Pericardium fibroblast (primary cell): ENCODE measurements at places on chromosomes 2 and 18. TPM values are rescaled to one million over a fixed set of nuclear protein-coding genes. Genes with fewer than 3 reads are reported as not detected.

Gene DSEL
- total RNA-seq = 23.8 and 32.3 TPM in 2 replicates

Gene PEX13
- 11.7 and 25.8 TPM in 2 replicates for total RNA-seq

Gene FBXO36
- 1.8 and 1.9 TPM in 2 replicates for total RNA-seq

Gene MROH2A
- total RNA-seq = not detected in 2 replicates

Gene RGPD3
- 0.43 and 0.47 TPM in 2 replicates for total RNA-seq

Gene KRTCAP3
- total RNA-seq = 5.2 TPM in 1 of 2 replicates, not detected in the other

Gene SERPINB7
- 0.68 TPM in 1 of 2 replicates, not detected in the other for total RNA-seq

Gene IL1RL1
- total RNA-seq = 11.6 and 16.3 TPM in 2 replicates

Gene C2orf92
- not detected in 2 replicates for total RNA-seq

Gene SPATA3
- not detected in 2 replicates for total RNA-seq

Gene BCL11A
- total RNA-seq = 0.12 and 1.3 TPM in 2 replicates

Gene MYO3B
- not detected in 2 replicates for total RNA-seq

Gene SCTR
- total RNA-seq = not detected in 2 replicates

Gene UGT1A8
- not detected in 2 replicates for total RNA-seq

Gene C2orf72
- total RNA-seq = 0.09 and 0.70 TPM in 2 replicates

Gene ELOA2
- total RNA-seq = not detected in 2 replicates

Gene SERPINB2
- 0.47 and 2.2 TPM in 2 replicates for total RNA-seq

Gene RAB27B
- 0.93 and 1.9 TPM in 2 replicates for total RNA-seq

Gene SCYGR1
- total RNA-seq = not detected in 2 replicates

Gene TMEM17
- total RNA-seq = 1.1 and 1.3 TPM in 2 replicates

Gene EMX1
- not detected in 2 replicates for total RNA-seq

Gene OR6B2
- not detected in 2 replicates for total RNA-seq

Gene MAB21L4
- not detected in 2 replicates for total RNA-seq

Gene ALPI
- total RNA-seq = not detected in 2 replicates

Gene IHH
- 0.12 TPM in 1 of 2 replicates, not detected in the other for total RNA-seq

Gene DNAH6
- total RNA-seq = under 0.01 TPM in 1 of 2 replicates, not detected in the other

Gene IL18RAP
- 0.23 TPM in 1 of 2 replicates, not detected in the other for total RNA-seq

Gene GALNT5
- total RNA-seq = 0.70 and 1.7 TPM in 2 replicates

Gene RNPEPL1
- total RNA-seq = 25.3 and 30.5 TPM in 2 replicates

Gene SPDYA
- not detected in 2 replicates for total RNA-seq

Gene ANKRD62
- not detected in 2 replicates for total RNA-seq

Gene CD8B2
- total RNA-seq = not detected in 2 replicates

Gene HTR2B
- total RNA-seq = 6.9 and 8.0 TPM in 2 replicates

Gene TMEM237
- total RNA-seq = 32.5 and 51.0 TPM in 2 replicates

Gene PLB1
- total RNA-seq = 0.23 and 0.34 TPM in 2 replicates

Gene KCNE4
- 14.1 and 21.5 TPM in 2 replicates for total RNA-seq

Gene GPAT2
- total RNA-seq = 1.3 and 3.7 TPM in 2 replicates

Gene FOXI3
- total RNA-seq = not detected in 2 replicates

Gene PARD3B
- 5.3 and 6.8 TPM in 2 replicates for total RNA-seq

Gene PROC
- 0.35 TPM in 1 of 2 replicates, not detected in the other for total RNA-seq

Gene SULT1C4
- total RNA-seq = not detected in 2 replicates

Gene FAM237A
- not detected in 2 replicates for total RNA-seq
